ENCODE measurements at places on chromosomes 5 and 9.

GRCh38 chr5:120088836-120089235 lies 375.3 kb upstream of the PRR16 start:
- no peak overlapping the region for H3K27ac ChIP-seq
- no peak overlapping the region for H3K4me3 ChIP-seq
- no peaks in the 10 kb centered on the region for H3K36me3 ChIP-seq
- DNase-seq: no peak
- no peaks in the 10 kb centered on the region for H3K27me3 ChIP-seq

GRCh38 chr5:8184455-8185063 lies 315.6 kb downstream of the MTRR start:
- H3K27me3 ChIP-seq: peaks cover 3% of the 10 kb centered on the region
- H3K4me1 ChIP-seq: no peaks in the 10 kb centered on the region

- peaks cover 61% of the 10 kb centered on the region for H3K4me1 ChIP-seq
- H3K4me3 ChIP-seq: peak overlapping the region; percentile 44
- peaks cover 1% of the 10 kb centered on the region for H3K27me3 ChIP-seq
Observed at GRCh38 chr9:21711504-21711903, 90.9 kb upstream of the MTAP start.

DNA sequence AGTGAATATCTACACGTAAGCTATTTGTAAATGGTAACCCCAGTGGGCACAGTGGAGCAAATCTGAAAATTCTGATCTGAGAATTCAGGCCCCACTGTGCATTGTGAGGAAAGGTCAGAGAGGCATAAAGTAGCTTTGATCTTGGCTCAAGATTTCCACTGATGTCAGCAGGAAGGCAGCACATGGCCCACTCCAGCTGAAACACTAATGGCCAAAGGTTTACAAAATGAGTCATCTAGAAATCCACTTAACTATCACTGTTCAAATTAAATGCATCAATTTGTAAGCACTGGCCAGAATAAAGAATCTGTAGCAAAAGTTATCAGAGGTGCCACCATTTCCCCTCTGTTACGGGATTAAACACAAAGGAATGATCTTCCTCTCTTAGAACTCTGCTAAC lies 191.6 kb downstream of the C9orf152 start:
- peak; percentile 73 for DNase-seq
- peaks cover 37% of the 10 kb centered on the region for H3K4me1 ChIP-seq
- peak overlapping the region; percentile 56 for H3K4me3 ChIP-seq
- peaks cover 3% of the 10 kb centered on the region for H3K27me3 ChIP-seq
- H3K36me3 ChIP-seq: peaks cover 5% of the 10 kb centered on the region

DNA sequence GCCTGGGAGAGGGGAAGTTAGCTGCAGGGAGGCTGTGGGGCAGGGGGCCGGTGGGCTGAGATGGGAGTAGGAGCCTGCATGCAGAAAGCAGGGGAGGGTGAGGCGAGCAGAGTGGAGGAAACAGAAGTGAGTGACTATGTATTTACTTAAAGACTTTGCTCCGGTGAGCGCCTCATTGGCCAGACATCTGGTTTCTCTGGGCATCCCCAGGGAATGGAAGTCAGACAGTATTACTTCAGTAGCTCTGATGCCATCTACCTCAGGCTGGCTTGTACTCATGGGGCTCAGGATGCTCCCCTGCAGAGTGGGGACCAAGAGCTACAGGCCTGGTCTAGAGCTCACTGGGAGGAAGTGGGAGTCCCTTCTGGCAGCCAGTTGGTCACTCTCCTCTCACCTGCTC lies 78.2 kb upstream of the ARAP3 start:
- H3K4me1 ChIP-seq: no peaks in the 10 kb centered on the region
- no peaks in the 10 kb centered on the region for H3K36me3 ChIP-seq
- no peak for DNase-seq
- H3K27ac ChIP-seq: no peak overlapping the region
- peaks cover 54% of the 10 kb centered on the region for H3K27me3 ChIP-seq
- no peak overlapping the region for H3K4me3 ChIP-seq

GRCh38 chr9:130839132-130840111 lies 4.4 kb downstream of the ABL1 start:
- peaks cover 14% of the 10 kb centered on the region for H3K36me3 ChIP-seq
- no peak for DNase-seq
- H3K4me3 ChIP-seq: peak overlapping the region; percentile 4
- H3K27me3 ChIP-seq: no peaks in the 10 kb centered on the region

All from HFFc6 (cell line).